Thoracic aorta (tissue), 2 donors: ENCODE measurements at places on chromosomes 13 and 19. TPM values are rescaled to one million over a fixed set of nuclear protein-coding genes. Genes with fewer than 3 reads are reported as not detected.

GRCh38 chr19:12788682-12789097, 2.6 kb upstream of the JUNB start:
- peaks cover 44% of the 10 kb centered on the region for H3K4me1 ChIP-seq
- no peaks in the 10 kb centered on the region for H3K36me3 ChIP-seq
- peak overlapping the region; percentile 91 for H3K4me3 ChIP-seq
- DNase-seq, result no peak
- no peaks in the 10 kb centered on the region for H3K27me3 ChIP-seq

DNA sequence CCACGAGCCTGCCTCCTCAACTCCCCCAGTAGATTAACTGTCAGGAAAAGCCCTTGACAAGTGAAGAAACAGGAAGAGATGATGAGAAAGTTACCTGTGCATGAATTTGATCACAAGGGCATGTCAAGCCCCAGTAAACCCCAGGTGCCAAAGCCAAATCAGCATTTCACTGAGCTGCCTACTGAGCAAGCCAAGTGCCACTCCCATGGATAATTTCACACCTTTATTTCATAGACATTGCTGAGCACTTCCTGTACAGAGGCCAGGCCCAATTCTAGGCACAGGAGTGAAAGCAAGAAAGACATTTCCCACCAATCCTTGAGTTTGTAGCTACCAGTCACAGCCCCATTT, 2.4 kb downstream of the GADD45GIP1 start:
- no peak for DNase-seq
- H3K4me1 ChIP-seq, result peaks cover 50% of the 10 kb centered on the region
- peak overlapping the region; percentile 93 for H3K27ac ChIP-seq
- H3K36me3 ChIP-seq, result peaks cover 29% of the 10 kb centered on the region
- no peak overlapping the region for H3K4me3 ChIP-seq

Gene ATXN8OS
- total RNA-seq, result not detected

Gene LGALS14
- total RNA-seq, result not detected

GRCh38 chr13:99221567-99222239, 21.0 kb downstream of the UBAC2 start:
- H3K4me3 ChIP-seq, result no peak overlapping the region
- DNase-seq, result no peak
- no peaks in the 10 kb centered on the region for H3K27me3 ChIP-seq
- no peak overlapping the region for H3K27ac ChIP-seq

DNA sequence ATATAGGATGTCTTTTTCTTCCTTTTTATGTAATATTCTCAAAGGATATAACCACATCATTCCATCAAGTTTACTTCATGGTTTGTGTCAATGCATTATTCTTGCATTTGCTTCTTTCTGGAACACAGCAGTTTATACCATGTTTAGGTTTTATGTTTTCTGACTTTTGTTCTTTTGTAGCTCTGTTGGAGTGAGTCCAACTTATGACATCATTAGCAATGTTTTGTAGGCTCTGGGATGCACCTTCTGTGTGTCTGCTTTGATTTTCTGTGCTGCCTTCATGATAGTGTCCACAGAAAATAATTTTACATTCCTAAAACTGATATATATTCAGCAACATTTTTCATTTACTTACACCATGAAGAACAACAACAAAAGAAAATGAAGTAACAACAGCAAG, 68.9 kb downstream of the SHISA2 start:
- H3K4me1 ChIP-seq, result no peaks in the 10 kb centered on the region
- DNase-seq, result no peak
- no peaks in the 10 kb centered on the region for H3K27me3 ChIP-seq
- no peaks in the 10 kb centered on the region for H3K36me3 ChIP-seq
- no peak overlapping the region for H3K27ac ChIP-seq

DNA sequence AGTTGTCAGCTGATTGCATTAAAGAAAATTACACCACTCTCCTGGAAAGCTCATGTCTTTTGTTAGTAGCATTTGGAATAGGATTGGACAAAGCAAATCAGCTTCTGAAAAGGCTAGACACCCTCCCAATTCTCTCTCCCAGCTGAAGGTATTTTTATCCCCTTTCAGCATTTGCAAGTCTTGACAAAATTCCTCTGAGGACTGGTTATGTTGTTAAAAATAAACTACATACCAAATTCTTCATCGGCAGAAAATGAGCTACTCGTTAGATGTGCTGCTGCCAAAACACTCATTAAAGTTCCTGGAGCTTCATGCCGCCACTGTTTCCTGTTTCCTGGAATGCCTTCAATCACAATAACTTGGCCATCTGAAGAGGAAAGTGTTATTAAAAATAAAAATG, 37.1 kb downstream of the UTP14C start:
- no peak for DNase-seq
- no peak overlapping the region for H3K4me3 ChIP-seq
- H3K36me3 ChIP-seq, result no peaks in the 10 kb centered on the region
- no peaks in the 10 kb centered on the region for H3K4me1 ChIP-seq
- no peak overlapping the region for H3K27ac ChIP-seq

GRCh38 chr13:83906240-83906820, 24.1 kb upstream of the SLITRK1 start:
- DNase-seq, result no peak
- H3K27me3 ChIP-seq, result no peaks in the 10 kb centered on the region
- no peaks in the 10 kb centered on the region for H3K4me1 ChIP-seq
- H3K27ac ChIP-seq, result no peak overlapping the region

GRCh38 chr13:91355099-91355825, 7.8 kb downstream of the MIR17HG start:
- no peak overlapping the region for H3K27ac ChIP-seq
- H3K4me3 ChIP-seq, result no peak overlapping the region

GRCh38 chr13:67977066-67977465, 746.9 kb upstream of the PCDH9 start:
- H3K4me1 ChIP-seq, result no peaks in the 10 kb centered on the region
- no peaks in the 10 kb centered on the region for H3K36me3 ChIP-seq
- H3K27me3 ChIP-seq, result no peaks in the 10 kb centered on the region
- H3K27ac ChIP-seq, result no peak overlapping the region
- H3K4me3 ChIP-seq, result no peak overlapping the region

DNA sequence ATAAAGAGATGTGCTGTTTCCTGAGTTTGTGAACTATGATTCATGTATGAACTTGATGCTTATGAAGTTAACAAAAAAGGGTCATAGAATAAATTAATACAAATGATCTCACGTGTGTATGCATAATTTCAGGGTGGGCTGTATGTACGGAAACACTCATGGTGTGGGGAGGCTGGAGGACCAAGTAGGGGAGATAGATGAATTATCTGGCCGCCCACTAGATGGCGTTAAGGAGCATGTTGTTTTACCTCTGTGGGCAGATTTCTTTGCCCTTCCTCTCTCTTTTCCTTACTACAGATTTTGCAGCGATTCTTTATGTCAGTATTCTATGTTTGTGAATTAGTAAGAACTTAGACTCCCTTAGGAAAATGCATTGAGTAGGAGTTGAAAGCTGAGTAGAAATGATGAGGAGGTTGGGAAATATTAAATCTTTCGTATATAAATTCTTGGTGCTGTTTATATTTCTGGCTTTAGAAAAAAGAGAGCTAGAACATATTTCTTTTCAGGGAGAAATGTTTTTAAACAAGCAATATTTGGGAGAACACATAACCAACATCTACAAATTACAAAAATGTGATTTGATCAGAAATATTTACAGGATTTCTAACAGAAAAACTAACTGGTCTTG, 47.4 kb upstream of the TMTC4 start:
- H3K27ac ChIP-seq, result no peak overlapping the region
- DNase-seq, result no peak
- H3K36me3 ChIP-seq, result no peaks in the 10 kb centered on the region
- H3K4me3 ChIP-seq, result no peak overlapping the region

Gene SBSN
- total RNA-seq, result not detected

DNA sequence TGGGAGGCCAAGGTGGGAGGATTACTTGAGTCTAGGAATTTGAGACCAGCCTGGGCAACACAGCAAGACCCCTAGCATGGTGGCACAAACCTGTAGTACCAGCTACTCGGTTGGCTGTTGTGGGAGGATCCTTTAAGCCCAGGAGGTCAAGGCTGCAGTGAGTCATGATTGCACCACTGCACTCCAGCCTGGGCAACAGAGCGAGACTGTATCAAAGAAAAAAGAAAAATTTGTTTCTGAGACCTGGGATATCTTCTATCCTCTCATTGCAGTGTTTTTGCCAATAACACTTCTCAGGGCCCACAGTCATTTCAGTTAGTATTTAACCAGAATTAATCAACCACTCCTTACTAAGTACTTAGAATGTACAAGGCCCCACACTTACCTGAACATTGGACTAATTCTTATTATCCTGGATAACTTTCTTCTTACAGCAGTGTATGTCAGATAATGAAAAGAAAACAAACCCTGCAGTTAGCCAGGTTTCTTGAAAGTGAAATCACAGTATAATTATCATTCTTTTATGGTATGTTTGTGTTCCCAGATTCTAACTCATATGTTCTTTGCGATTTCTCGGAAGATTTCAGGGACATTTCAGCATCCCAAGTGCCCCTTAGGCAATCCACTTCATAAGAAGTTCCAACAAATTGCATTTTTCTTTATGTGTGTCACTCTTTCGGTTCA, 75.6 kb upstream of the KLF5 start:
- H3K27ac ChIP-seq, result no peak overlapping the region
- H3K27me3 ChIP-seq, result no peaks in the 10 kb centered on the region
- DNase-seq, result no peak
- no peaks in the 10 kb centered on the region for H3K36me3 ChIP-seq
- no peak overlapping the region for H3K4me3 ChIP-seq
- no peaks in the 10 kb centered on the region for H3K4me1 ChIP-seq

Gene MYBPC2
- not detected for total RNA-seq

Gene PROZ
- total RNA-seq, result not detected

DNA sequence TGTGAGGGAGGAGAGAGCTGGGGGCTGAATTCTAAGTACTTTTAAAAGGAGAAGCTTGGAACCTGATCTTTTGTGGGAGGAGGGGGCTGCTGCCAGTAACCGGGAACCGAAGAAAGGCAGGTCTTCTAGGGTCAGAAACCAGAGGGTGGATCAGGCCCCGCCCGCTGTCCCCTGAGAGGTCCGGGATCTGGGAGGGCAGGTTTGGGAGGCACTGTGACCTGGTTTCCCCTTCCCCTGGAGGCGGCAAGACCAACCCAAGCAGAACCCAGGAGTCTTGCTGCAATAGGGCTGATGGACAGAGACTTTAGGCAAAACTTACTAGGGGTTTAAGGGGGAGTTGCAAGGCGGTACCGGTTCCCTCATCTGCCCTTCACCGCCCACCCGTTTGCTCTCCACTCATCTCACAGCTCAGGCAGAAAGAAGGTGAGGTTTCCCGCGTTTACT, 707 bp upstream of the KLK8 start:
- H3K4me3 ChIP-seq, result no peak overlapping the region
- DNase-seq, result no peak
- no peaks in the 10 kb centered on the region for H3K27me3 ChIP-seq
- H3K27ac ChIP-seq, result no peak overlapping the region

DNA sequence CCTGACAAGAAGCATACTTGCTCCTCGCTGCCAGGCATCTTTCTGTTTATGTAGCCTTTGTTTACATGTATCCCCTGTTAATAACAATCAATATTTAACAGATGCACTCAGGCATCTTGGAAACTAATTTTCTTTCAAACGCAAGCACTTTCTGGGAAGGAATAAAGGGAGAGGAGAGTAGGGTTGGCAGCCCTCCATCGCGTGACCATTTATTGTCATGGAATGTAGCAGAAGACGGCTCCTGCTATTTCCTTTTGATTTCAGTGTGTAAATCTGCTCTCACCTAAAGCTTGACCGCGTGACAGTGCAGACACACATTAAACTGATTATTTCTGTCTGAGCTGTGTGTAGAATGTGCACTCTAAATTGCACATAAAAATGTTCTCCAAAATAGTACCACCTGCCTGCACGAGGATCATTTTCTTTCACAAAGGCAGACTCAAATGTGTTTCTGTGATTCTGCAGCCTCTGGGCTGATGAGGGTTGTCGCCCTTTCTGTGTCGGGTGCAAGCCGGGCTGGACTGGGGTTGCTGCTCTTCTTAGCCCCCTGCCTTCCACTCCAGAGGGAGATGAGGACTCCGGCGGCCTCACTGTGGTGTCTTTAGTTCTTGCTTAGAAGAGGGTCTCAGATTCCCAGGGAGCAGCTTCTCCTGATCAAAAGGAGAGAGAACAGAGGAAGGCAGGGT, 223.5 kb upstream of the MAB21L1 start:
- H3K4me1 ChIP-seq, result peaks cover 10% of the 10 kb centered on the region
- H3K27me3 ChIP-seq, result no peaks in the 10 kb centered on the region
- H3K4me3 ChIP-seq, result peak overlapping the region; percentile 52

GRCh38 chr19:50722201-50723013, 757 bp upstream of the CLEC11A start:
- H3K4me1 ChIP-seq, result peaks cover 10% of the 10 kb centered on the region
- no peak overlapping the region for H3K27ac ChIP-seq
- H3K27me3 ChIP-seq, result no peaks in the 10 kb centered on the region
- no peak overlapping the region for H3K4me3 ChIP-seq
- no peak for DNase-seq
- H3K36me3 ChIP-seq, result no peaks in the 10 kb centered on the region
